GM06990 (cell line): ENCODE measurements at places on chromosomes 16 and 17.

DNA sequence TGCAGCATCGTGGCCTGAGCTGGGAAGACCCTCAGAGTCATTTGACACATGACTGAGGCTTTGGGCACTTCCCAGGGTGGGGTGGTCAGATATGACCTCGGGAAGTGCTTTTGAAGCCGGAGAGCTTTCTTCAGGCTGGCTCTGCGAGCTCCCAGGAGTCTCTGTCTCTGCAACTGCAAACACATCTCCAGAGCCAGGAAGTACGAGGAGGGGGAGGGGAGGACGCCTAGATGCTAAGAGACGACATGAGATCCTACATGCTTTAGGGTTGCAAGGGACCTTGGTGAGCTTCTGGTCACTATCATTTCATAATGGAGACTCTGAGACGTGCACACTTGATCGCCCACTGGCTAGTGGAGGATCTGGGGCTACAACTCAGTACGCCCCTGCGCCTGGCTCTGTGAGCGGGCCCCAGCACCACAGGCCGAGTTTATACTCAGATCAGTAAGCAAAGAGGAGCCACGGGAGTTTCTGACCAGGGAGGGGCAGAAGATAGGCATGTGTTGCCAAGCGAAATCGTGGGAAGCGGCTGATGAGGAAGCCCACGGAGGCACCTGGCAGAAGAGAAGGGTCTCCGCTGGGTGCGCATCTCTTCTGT, 527 bp upstream of the MGAT5B start:
- DNase-seq: no peak

DNA sequence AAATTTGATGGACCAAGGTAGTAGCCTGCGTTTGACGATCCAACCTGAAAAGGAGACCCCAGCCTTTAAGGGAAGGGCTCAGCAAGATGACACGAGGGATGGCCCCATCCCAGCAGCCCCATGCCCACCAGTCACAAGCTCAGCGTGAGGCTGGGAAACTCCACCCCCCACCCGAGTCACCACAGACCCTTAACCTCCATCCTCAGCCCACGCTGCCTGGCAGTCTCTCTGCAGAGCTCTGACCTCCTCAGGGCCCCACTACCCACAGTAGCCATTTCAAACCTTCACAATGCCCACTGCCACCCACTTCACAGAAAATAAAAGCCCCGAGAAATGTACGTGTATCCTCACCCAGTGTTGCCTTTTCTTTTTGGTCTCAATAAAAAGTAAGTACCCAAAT, 18.7 kb downstream of the USP36 start:
- no peak for DNase-seq

DNA sequence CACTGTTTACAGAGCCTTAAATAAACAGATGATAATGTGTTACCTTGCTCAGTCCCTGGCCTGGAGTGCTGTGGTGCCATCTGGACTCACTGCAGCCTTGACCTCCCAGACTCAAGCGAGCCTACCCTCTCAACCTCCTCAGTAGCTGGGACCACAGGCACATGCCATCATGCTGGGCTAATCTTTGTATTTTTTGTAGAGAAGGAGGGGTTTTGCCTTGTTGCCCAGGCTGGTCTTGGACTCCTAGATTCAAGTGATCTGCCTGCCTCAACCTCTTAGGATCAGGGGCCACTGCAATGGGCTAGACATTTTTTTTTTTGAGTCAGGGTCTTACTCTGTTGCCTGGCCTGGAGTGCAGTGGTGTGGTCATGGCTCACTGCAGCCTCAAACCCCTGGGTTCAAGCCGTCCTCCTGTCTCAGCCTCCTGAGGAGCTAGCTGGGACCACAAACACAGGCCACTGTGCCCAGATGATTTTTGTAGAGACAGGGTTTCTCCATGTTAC, 5.0 kb upstream of the NAGLU start:
- DNase-seq: no peak

- DNase-seq: no peak
These were observed 10.8 kb upstream of the ASB16 start for GRCh38 chr17:44159519-44160210.

- DNase-seq: no peak
These were observed 7.4 kb upstream of the PMFBP1 start for GRCh38 chr16:72179204-72179970.

GRCh38 chr17:8430966-8431365, 4.7 kb upstream of the NDEL1 start:
- no peak for DNase-seq

- DNase-seq: no peak
These were observed 6.7 kb upstream of the NLRC5 start for GRCh38 chr16:56982695-56983094.

- no peak for DNase-seq
These were observed 51.8 kb upstream of the KDM6B start for GRCh38 chr17:7782240-7782639.

DNA sequence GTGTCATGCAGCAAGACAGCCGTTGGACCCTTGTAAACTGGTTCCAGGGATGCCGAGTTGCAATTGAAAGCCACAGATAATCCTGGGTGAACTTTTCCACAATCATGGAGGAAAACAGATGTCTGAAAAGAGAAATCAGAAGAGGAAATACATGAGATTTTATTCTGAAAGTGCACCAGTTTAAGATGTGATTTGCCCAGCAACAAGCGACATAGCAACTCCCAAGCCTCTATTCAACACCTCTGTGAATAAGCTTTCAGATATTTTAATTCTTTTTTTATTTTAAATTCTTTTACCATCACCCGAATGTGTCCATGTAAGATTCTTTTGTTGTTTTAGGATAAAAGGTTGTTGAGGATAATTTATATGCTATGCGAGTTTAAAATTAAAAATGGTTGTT, 46.0 kb downstream of the PKD1L3 start:
- no peak for DNase-seq

DNA sequence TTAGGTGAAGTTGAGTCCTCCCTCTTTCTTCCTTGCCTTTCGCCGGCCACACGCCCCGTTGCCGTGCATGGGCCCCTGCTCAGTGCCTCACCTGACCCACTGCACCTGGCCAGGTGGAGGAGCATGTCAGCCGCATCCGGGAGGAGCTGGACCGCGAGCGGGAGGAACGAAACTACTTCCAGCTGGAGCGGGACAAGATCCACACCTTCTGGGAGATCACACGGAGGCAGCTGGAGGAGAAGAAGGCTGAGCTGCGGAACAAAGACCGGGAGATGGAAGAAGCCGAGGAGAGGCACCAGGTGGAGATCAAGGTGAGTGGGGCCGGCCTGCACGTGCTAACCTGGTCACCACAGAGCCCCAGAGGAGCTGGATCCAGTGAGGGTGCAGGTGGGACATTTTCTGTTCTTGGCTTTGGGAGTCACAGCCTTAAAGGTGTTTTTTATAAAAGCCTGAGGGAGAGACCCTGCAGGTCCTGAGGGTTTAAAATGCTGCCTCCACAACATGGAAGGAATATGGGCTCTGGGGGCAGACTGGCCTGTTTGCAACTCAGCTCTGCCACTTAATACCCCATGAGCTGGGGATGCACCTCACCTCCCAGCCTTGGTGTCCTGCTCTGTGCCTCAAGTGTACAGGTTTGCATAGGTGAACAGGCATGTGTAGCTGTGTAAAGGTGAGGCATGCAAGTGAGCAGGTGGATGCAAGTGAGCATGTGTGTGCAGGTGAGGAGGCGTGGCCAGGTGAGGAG, 12.1 kb upstream of the DBNDD1 start:
- DNase-seq: no peak

DNA sequence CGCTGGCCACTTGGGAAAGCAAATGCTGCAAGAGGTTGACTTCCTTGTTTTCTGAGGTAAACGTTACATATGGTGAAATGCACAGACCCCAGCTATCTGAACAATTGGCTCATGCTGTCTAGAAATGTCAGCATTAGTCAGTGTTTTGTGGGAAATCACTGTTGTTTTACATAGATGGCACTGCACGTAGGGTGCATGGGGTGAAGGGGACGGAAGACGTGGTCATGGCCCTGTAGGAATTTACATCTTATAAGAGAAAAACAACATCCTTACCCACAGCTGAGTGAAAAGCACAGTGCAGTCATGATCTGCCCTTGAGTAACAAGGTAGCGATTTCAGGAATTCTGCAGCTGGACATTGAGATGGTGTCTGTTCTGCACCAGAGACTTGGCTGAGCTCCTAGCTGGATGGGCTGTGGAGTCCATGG, 15.2 kb downstream of the RPTOR start:
- no peak for DNase-seq

DNA sequence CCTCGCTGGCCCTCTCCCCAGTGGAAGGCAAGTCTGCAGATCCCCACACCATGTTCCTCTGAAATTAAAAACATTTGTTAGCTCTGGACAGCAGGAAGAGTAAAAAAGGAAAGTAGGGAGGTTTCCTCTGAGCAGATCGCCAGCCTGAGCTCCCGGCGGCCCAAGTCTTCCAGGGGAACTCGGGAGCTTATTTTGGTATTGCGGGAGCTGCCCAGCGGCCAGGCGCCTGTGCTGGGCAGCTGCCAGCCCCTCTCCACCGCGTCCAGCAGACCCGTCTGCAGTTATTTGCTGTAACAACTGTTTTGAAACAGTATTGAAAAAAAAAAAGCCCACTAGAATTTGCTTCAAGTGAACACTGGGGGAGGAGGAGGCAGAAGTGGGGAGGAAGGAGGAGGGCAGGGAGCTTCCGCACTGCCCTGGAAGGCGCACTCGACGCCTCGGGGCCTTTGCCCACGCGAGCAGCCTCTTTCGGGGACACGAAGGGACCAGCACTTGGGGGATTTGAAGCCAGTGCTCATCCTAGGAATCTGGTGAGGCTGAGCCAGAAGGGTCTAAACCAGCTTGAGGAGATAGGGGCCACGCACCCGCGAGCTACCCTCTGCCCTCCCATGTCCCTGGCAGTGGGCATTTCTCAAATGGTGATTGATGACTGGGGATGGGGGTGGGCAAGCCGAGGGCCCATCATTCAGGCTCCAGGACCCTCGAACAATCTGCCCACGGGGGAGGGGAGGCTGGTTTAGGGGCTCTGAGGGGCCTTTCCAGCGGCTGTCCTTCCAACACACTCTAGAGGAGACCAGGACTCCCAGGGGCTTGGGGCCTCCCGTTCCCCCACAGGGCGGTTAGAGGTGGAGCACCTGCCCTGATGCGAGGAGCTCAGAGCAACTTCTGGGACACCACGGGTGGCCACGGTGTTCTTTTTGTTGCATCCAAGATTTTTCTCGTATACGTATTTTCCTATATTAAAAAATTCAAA, 3.0 kb upstream of the BAHCC1 start:
- no peak for DNase-seq

- DNase-seq: no peak
These were observed 333.8 kb downstream of the SNX29 start for GRCh38 chr16:12310286-12310685.

DNA sequence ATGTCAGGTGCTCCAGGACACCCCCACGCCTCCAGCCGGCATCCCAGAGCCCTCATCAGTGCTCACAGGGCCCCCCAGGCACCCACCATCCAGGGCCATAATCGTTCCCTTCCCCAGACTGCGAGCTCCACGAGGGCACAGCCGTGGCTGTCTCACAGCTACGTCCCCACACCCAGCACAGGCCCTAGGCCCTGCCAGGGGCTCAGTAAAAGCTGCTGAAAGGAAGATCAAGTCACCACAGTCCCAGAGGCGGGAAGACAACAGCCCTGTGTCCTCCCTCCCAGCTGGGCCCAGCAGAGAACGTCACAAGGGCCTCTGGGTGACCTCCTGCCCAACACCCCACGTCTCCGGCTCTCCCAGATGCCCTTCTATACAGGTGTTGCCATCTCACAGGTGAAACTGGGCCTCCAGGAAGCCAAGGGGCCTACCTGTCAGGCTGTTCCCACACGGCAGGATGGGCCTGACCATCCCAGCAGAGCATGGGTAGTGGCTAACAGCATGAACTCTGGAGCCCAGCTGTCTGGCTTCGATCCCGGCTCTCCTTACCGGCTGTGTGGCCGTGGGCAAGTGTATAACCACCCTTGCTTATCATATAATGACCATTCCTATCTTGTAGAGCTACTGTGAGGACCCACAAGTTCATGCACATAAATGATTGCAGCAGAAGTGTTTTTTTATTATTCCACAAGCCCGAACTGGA, 17.9 kb downstream of the ARL2BP start:
- DNase-seq: no peak

DNA sequence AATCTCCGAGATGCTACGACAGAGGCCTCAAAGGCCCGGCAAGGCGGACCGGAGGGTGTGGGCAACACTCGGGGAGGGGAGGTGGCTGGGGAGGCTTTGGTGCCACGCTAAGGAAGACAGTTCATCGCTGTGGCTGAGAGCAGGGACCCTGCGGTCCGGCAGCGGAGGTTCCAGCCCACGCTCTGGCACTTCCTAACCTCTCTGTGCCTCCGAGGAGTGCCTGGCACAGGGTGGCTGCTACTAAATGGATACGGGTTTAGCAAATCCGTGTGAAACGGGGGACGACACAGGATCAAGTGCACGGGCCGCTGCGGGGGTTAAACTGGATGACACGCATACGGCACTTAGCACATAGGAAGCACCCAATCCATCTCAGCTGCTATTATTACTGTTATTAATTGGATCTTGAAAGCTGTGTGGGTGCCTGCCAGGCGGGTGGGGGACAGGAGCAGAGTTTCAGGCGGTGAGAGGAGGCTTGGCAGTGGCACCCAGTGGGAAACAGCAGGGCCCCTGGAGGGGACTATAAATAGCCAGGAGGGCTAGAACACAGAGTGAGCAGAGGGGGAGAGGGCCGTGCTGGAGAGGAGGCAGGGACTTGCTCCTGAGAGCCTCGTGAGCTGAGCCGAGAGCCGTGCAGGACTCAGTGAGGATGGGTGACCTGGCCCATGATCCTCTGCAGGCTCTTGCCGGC, 45.0 kb downstream of the ABR start:
- DNase-seq: no peak

GRCh38 chr17:59257101-59257500, 36.8 kb downstream of the GDPD1 start:
- DNase-seq: no peak

DNA sequence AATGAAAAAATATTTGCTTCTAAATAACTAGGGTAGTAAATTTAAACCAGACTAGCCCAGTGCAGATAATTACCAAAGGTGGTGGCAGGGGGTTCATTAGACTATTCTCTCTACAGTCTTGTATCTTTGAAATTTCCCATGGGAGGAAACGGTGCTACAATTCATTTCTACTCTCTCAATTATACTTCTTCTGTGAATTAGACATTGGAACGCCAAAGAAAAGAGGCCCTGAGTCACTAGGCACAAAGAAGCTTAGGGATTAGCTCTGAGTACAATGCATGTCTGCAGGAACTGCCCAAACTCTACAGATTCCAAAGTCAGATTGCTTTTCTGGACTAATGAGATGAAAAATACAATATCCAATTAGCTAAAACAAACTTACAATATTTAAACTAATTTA, 30.7 kb upstream of the ARL6IP1 start:
- no peak for DNase-seq

DNA sequence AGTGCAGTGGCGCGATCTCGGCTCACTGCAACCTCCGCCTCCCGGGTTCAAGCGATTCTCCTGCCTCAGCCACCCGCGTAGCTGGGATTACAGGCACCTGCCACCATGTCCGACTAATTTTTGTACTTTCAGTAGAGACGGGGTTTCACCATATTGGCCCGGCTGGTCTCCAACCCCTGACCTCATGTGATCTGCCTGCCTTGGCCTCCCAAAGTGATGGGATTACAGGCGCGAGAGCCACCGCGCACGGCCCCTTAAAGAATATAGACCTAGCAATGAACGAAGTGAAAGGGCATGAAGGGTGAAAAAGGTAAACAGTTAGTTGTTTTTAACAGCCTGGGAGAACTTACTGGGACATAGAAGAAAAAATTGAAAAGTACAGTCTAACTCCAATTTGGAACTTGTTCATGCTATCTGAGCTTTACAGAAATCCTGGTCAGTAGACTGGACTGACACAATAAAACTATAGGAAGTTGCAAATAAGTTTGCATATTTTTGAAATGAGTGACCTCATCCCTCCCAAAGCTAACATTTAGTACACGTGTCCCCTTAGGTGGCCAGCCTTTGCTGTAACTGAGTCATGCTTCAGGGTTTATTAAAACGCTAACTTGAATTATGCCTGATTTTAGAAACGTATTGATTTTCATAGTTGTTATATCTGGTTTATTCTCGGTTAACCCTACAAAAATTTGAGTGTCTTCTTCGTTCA, 1.8 kb downstream of the COG1 start:
- DNase-seq: no peak
